ENCODE measurements at places on chromosomes 4 and X.

- DNase-seq = no peak
These were observed 24.4 kb downstream of the TSPAN5 start for GRCh38 chr4:98634061-98634460.

DNA sequence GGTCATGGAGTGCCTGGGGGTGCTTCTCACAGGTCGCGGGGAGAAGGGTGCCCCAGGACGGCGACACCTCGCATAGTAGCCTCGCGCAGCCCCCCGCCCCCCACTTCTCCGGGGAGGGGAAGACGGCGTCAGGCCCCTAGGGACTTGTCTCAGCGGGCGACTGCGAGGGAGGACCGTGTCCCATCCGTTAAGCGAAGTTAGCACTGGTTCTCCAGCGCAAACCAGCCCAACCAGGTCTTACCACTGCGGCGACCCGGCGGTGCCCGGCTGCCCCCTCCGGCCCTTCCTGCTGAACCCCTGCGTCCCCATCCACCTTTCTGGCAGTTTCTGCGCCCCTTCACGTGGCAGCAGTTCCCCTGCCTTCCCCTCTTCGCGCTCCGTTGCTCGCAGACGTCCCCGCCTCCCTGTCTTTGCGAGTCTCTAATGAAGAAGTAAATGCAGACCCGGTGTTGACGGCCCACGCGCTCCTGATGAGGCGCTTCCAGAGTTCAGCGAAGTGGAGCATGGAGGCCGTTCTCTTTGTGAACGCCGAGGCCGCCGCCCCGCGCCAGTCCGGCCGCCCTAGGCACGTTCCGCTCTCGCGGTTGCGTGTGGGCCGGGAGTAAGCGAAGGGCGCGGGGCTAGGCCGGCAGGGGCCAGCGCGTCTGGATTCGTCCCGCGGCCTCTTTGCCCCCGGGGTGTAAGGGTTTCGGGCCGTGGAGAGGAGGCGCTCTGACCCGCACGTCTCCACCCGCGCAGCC, 3.0 kb downstream of the SLIT2 start:
- DNase-seq = no peak

DNA sequence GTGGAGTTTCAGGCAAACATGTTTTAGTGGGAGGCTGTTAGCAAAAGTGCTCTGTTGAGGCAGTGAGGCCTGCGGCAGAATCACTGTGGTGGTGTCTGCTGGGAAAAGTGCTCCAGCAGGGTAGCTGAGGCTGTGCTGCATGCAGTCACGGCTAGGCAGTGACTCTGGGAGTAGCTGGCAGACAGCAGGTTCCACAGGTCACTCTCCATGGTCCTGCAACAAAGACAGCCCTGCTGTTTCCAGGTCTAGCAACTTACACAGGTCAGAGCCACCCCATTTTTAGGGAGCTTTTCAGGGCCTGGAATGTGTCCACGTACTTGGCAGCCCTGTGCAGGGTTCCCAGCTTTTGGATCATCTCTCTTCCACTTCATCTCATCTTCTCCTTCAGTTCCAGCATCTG, 184.3 kb downstream of the NAA11 start:
- no peak for DNase-seq

GRCh38 chr4:123616951-123617461, 220.4 kb downstream of the SPRY1 start:
- DNase-seq = no peak

DNA sequence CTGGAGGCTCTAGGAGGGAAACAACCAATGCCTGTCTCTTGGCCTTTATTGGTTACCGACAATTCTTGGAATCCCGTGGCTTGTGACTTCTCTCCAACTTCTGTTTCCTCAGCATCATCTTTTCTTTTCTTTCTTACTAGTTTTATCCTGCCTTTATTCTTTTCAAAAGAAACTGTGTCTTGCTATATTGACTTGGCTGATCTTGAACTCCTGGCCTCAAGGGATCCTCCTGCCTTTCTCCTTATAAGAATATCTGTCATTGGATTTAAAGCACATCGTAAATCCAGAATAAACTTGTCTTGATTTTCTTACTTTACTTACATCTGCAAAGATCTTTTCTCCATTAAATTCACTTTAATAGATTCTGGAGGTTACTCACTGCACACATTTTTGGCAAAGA, 49.9 kb upstream of the UGT2B10 start:
- DNase-seq = no peak

GRCh38 chr4:36304138-36304681, 22.8 kb downstream of the DTHD1 start:
- DNase-seq = no peak

- DNase-seq = no peak
These were observed 20.8 kb downstream of the TEX13C start for GRCh38 chrX:125340490-125340889.

GRCh38 chr4:181194096-181194495, 1049.1 kb upstream of the TENM3 start:
- no peak for DNase-seq

GRCh38 chr4:48018112-48018511, 1.5 kb downstream of the NIPAL1 start:
- no peak for DNase-seq

GRCh38 chr4:15717086-15717485, 14.2 kb downstream of the BST1 start:
- no peak for DNase-seq

GRCh38 chr4:83561381-83561780, 25.5 kb downstream of the GPAT3 start:
- no peak for DNase-seq

DNA sequence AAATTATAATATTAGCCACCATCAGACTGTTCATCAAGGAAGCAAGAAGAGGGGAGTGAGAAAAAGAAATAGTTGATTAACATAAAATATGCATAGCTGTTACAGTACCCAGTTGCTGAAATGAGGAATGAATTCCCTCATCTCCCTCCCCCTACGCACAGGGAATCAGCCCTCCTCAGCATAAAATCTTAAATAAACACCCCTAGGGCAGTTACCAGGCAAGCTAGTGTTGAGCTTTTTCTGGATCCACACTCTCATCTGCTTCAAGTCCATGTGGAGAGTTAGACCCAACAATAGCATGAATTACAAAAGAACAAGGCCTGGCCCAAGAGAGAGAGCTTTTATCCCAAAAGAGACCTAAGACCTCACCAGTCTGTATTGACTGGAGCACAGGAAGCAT, 19.0 kb upstream of the SYTL4 start:
- DNase-seq = no peak

- no peak for DNase-seq
These were observed 69.5 kb upstream of the BRWD3 start for GRCh38 chrX:80879143-80879542.

GRCh38 chrX:25151749-25152148, 136.0 kb upstream of the ARX start:
- DNase-seq = no peak
